ENCODE measurements at places on chromosomes 13 and 19.

DNA sequence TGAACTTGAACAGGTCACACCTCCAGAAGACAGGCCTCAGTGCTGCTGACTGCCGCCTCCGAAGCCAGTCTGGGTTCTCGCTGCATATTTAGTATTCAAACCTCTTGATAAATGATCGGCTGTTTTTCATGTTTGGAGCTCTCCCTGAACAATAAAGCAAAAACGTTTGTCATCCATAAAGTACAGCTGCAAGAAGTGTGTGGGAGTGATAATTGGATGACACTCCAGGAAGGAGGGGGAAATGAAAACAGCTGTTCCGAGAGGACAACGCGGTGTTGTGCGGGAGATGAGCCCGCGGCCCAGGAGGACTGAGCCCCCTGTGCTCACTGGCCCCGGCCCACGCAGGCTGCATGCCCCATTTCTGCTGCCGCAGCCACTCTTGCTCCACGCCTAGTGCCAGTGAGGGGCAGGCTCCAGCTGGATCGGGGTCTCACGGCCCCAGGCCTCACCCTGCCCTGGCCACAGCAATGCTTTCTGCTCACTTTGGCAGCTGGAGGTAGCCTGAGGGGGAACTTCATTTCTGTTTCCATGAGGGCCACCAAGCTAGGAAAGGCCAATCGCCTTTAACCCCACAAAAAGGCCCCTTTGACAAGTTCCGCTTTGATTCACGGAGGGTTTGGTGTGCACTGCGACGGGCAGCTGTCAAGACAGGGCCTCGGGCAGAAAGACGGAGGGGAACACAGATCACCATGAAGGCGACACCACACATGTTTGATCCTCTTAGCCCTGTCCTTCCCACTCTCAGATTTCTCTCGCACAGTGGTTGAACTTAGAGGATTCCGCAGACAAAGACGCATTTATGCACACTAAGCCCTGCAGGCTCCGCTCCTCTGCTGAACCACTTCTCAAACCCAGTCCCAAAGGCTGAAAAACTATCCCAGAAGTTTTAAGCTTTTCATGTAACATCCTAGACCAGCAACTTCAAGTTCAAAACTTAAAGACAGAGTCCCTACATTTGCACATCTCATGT lies 537.6 kb downstream of the EFNB2 start:
- no peak for DNase-seq

- no peak for DNase-seq
Measured at GRCh38 chr13:52652980-52653303, 306 bp downstream of the SUGT1 start.

- DNase-seq: peak; percentile 37
Measured at GRCh38 chr13:108227651-108228272, 9.6 kb downstream of the ABHD13 start.

DNA sequence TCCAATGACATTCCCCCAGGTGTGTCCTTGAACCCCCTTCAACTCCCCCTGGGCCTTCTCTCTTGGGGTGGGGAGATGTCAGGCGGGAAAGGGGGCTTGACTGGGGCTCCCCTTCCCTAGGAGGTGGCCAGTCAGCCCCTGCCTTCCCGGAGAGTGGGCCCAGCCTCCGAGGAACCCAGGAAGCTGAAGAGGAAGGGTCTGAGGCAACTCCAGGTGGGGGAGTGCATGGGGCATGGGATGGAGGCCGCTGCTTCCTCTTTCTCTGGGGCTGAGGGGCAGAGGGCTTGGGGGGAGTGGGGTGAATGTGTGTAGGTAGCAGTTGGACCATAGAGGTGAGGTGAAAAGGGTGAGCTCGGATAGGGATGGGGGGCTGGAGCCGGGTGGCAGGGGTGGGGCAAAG lies 2.7 kb upstream of the INAFM1 start:
- no peak for DNase-seq

GRCh38 chr19:38614289-38614688 lies 3.5 kb downstream of the MAP4K1 start:
- DNase-seq: no peak

DNA sequence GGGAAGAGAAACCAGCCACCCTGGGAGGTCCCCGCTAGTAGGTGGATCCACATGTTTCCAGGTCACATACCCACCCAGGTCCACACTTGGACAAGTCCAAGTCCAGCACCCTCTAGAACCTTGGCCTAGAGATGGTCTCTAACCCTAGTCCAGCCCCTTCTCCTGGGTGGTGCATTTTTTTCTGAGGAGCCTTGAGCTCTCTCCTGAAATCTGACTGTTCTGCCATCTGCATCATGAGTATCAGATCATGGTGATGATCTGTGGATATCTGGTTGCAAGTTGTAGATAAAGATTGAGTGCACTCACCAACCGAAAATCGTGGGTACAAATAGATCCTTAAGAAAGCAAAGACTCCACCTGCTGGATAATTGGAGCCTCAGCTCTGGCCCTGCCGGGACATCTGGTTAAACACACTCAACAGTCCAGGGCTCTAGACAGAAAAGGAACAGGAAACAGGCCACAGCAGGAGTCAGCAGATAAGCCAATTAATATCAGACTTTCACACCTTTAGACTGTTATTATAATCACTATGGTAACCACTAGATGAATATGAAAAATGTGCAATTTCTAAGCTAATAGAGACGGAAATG lies 41.1 kb downstream of the GPR12 start:
- no peak for DNase-seq

- no peak for DNase-seq
Measured at GRCh38 chr19:13062317-13062716, 40.3 kb downstream of the LYL1 start.

GRCh38 chr13:63184693-63185092 lies 1769.0 kb upstream of the PCDH20 start:
- DNase-seq: no peak

DNA sequence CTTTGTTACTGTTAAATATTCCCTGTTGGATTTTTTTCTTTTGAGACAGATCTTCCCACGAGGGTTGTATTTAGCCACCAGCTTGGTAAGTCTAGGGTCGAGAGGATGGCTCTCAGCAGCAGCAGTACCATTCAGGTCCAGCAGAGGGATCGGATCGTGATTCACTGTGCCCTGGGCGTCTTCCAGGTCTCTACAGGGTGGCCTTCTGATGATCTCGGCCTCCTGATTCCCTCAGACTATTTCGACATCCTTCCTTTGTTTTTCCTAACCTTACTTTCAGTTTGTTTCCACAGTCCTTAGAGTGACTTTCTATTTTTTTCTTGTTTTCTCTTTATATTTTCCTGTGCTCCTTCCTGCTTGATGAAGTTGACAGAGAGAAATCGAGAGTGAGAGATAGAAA lies 1436.9 kb downstream of the UQCRFS1 start:
- no peak for DNase-seq

DNA sequence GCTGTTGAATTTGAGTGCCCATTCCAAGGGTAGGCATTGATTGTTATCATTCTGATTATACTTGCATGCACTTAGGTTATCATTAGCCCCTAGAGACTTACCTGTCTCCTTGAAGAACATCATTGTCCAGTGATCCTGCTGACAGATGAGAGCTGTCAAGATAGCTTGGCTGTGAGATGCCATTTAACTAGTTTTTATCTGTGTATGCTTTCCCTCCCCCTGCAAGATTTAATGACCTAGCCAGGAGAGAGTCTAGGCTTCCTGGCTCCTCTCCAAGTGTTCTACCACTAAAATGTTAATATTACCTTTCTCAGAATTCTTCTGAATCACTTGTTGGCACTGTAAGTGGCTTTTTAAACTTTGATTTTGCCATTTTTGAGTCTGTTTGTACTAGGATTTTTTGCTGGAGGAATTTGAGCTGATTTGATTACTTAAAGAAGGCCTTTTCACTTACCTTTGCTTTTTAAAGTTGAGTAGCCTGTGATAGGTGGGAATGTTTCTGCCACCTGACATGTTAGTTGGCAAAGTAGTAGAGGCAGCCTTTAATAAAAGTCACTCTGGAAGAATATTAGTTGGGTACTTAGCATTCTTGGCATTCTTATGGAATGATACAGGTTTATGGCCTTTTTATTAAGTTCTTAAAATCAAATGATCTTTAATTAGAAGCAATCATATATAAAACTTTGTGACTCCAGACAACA lies 41.1 kb downstream of the ARHGAP35 start:
- DNase-seq: no peak

DNA sequence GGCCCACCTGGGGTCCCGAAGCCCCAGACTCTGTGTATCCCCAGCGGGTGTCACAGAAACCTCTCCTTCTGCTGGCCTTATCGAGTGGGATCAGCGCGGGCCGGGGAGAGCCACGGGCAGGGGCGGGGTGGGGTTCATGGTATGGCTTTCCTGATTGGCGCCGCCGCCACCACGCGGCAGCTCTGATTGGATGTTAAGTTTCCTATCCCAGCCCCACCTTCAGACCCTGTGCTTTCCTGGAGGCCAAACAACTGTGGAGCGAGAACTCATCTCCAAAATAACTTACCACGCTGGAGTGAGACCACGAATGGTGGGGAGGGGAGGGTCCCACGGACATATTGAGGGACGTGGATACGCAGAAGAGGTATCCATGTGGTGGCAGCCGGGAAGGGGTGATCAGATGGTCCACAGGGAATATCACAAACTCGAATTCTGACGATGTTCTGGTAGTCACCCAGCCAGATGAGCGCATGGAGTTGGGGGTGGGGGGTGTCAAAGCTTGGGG lies 1.0 kb upstream of the ICAM5 start:
- DNase-seq: peak; percentile 56

DNA sequence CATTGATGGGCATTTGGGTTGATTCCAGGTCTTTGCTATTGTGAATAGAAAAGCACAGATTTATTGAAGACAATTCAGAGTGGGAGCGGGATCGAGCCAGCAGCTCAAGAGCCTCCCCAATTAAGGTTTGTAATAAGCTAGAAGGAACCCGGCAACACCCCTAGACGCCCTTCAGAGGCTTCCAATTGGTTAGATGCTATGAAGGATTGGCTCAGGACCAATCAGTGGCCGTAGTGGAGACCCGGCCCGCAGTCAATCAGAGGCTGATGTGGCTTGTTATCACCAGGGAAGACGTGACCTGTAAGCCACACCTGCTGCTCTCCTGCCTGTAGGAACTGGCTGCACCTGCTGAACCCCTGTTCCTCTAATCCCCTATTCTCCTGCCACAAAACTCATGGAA lies 14.6 kb downstream of the SIGLEC11 start:
- DNase-seq: no peak

DNA sequence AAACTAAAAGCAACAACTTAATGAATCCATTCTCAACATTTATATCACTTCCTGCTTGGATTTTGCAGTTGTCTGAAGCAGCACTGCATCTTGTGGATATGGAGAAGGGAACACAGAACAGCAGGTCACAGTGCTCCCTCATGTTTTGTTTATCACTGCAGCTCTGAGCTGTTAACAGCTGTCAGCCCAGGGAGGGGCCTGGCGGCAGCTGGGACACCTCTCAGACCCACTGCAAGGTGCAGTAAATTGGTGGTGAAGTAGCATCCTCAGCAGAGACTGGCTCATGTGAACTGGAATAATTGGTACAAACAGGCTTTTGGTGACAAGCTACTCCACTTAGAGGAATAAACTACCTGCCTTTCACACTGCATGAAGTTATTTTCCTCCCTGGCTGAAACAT lies 170.4 kb downstream of the LIG4 start:
- DNase-seq: no peak

DNA sequence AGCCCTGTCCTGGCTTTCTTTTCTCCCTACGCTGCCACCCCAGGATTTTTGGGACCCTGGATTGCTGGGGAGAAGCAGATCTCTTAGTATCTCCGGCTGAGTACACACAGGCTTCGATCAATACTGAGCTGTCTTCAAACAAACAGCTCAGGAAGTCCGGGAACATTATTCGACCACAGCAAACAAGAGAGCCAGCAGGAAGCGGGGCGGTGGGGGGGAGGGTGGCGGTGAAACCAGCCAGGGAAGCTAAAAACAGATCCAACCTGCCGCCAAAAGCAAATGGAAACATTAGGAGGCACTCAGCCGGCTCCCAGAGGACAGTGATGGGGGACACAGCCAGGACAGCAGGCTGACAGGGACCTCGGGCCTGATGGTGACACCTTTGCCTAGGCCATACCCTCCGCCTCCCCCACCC lies 12.2 kb upstream of the BCAM start:
- peak; percentile 34 for DNase-seq

GRCh38 chr19:46351241-46352041 lies 4.6 kb downstream of the PPP5C start:
- peak; percentile 53 for DNase-seq

GRCh38 chr13:24264976-24265375 lies 44.4 kb upstream of the C1QTNF9 start:
- DNase-seq: peak; percentile 91

- no peak for DNase-seq
Measured at GRCh38 chr19:30804751-30805150, 432.6 kb downstream of the ZNF536 start.

GRCh38 chr13:51632591-51633362 lies 48.5 kb downstream of the WDFY2 start:
- DNase-seq: no peak

DNA sequence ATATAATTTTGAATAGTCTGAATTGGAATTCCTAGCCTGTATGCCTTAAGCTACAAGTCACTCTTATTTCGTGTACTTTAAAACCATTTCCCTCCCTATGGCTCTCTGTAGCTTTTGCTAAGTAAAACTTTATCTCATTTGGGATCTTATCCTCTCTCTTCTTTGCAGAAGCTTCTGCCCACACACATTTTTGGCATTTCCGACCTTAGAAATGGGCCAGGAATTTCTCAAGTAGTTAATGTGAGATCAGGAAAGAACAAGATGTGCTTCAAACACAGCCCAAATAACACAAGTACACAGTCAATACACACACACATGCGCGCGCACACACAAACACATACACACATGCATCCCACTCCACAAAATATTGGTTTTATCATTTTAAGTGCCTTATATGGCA lies 931.0 kb upstream of the MIR17HG start:
- no peak for DNase-seq

GRCh38 chr19:51980116-51980736 lies 6.4 kb downstream of the ZNF350 start:
- DNase-seq: no peak

DNA sequence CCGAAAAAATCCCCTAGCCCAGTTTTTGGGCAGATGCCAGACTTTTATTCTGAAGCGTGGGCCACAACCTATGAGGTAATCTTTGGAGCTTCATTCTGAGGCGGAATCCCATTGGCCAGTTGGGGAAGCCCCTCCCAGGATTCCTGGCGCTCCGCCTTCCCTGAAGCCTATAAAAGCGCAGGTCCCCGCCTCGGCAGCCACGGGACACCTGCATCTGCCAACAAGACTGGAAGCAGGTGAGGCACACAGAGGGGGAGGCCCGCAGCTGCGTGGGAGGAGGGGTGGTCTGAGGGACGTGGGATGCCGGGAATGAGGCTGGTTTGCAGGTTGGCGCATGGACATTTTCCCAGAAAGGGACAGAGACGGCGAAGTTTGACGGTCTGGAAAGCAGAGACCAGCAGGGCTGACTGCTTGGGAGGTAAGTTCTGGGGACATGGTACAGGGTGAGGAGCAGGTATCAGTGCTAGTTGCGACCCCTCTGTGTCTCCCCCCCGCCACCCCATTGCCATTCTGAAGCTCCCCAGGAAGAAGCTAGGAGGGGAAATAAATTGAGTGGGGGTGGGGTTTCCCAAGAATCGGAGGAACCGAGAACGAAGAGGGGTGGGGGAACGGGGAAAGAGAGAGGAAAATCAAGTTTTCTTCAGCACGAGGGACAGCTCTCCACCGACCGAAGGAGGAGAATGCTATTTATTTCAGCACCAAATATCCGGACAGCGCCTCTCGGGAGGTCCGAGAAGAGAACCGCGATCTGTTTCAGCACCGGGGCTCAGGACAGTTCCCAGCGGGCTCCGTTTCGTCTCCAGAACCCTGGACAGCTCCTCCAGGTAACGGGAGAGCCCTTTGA lies 22.4 kb upstream of the FEM1A start:
- DNase-seq: peak; percentile 88

Measured in activated naive CD4-positive, alpha-beta T cell treated with anti-CD3 and anti-CD28 coated beads, Interleukin-2, amount 10 ng/mL, durations not matched to agents 7 days and 5 days (primary cell).